Stimulated activated CD8-positive, alpha-beta memory T cell treated with anti-CD3 and anti-CD28 coated beads, Interleukin-15, amount 100 ng/mL, for 4 hours (primary cell): ENCODE measurements at places on chromosomes 6 and 20.

- no peak for DNase-seq
These were observed 673 bp downstream of the MARCKS start for GRCh38 chr6:113857556-113858479.

DNA sequence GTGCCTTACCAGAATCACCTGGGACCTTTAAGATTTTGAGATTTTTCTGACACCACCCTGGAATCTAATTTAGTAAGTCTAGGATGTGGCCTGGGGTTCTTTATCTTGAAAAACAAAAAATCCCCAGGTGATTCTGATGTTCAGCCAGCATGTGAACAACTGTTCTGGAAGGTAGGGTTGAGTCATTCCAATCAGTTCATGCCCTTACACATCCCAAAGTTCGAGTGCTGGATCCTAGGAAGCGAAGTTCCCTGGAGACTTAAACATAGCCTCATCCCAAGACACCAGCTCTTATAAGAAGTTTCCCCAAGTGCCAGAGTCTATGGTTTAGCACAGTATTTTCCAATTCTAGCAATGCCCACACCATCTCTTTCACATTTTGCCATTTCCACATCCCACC, 6.3 kb upstream of the TSHZ2 start:
- DNase-seq, result no peak

- DNase-seq, result peak; percentile 14
These were observed 45.6 kb downstream of the DUSP22 start for GRCh38 chr6:337805-338368.

DNA sequence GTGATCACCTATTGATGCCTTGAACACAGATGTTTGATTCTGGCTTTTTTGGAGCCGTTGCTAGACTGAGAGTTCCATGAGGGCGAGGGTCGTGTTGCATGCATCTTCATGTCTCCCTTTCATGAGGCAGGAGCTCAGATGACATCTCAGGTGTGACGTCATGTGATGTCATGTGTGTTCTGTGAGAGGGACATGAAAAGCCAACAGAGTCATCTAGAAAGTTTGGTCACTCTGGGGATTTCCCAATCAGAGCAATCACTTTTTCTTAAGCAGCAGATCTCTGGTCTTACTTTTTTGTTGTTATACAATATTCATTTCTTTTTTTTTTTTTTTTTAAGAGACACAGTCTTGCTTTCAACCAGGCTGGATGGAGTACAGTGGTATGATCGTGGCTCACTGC, 411.8 kb downstream of the PREX1 start:
- DNase-seq, result no peak

DNA sequence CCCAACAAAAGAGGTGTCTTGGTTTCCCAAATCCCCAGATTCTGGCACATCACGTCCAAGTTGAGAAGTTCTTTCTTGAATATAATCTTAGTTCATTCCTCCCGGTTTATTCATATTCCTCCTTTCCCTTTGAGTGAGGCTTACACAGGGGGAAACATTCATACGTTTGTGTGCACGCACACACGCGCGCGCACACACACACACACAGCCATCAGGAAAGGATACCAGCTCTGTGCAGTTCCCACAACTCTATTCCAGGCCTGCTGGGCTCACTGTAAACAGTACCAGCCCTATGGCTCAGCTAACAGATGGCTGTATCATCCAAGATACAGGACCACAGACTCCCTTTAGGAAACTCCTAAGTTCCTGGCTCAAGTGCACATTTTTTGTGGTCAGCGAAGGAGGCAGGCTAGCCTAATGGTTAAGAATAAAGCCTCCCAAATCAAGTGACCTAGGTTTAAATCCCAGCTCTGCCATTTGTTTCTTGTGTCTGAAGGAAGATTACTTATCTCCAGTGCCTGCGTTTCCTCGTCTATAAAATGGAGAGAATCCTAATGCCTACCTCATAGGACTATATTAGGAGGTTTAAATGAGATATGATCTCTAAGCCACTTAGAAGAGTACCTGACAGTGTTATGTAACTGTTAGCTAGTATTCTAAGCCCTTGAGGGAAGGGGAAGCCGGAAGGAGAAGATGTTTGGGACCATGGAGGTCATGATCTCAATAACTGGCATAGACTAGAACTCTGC, 3.7 kb upstream of the TAF8 start:
- no peak for DNase-seq

DNA sequence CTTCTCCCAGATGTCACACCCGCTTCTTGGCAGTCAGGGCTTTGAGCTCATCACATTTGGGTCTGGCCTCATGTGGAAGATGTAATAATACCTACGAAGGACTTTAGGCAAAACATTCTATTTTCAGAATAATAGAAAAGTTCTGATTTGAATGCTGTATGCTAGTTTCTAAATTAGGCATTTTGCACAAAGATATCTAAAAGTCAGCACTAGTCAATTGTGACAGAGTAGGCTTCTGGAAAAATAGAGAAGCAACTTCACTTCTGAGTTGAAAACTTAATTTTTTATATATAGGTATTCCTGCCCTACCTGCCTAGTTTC, 38.3 kb upstream of the CD2AP start:
- no peak for DNase-seq

DNA sequence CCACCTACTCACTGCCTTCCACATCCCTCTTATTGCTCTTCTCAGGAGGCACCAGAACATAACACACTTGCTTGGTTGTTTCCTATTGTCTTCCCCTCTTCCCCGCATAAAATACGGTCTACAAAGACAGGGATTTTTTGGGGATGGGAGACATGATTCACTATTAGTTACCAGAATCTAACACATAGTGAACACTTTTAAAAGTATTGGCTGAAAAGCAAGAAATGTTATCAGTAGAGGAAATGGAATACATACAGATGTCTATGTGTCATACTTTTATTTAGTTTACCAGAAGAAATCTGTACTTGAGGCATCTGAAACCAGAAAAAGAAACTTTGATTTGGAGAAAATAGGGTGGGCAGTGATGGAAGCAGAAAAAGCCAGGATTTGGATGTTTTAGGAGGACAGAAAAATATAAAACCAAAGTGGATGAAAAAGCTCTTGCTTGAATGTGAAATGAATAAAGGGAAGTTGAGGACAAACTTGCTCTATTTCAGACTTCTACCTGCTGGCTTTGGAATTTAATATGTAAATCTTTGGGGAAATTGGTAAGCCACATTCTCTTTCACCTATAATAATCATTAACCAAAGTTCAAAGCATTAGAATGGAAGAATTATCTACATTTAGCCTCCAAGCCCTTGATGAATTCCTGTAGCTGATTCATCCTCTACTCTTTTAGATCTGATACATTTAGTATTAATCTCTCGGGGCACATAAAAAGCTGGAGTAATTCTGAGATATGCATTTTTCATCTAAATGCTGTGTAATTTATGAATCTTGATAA, 82.6 kb downstream of the DOK5 start:
- DNase-seq, result no peak

DNA sequence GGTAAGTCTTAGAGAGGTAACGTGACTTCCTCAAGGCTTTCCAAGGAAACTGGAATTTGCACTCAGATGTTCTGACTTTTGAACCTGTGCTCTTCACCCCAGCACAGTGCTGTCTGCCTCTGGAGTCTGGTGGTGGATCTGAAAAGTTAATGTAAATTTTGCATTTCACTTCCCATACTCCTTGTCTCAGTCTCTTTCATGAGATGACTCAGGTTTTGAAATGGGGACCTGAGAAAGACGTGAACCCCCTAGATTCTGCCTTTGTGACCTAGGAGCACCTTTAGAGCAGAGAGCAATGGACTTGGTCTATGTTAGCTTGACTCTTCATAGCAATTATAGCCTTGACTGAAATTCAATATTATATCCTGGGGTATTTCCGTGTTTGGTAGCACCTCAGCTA, 223.0 kb downstream of the QKI start:
- DNase-seq, result no peak

- DNase-seq, result no peak
These were observed 60.2 kb upstream of the STX16 start for GRCh38 chr20:58590679-58591473.

- no peak for DNase-seq
These were observed 126.0 kb upstream of the LRFN2 start for GRCh38 chr6:40713002-40713719.

DNA sequence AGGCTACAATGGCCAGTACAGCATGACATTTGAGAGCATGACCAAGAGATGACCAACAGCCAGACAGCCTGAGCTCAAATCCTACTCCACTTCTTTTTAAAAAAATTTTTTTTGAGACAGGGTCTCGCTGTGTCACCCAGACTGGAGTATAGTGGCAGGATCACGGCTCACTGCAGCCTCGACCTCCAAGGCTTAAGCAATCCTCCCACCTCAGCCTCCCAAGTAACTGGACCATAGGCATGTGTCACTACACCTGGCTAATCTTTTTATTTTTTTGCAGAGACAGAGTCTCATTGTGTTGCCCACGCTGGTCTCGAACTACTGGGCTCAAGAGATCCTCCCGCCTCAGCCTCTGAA, 42.9 kb downstream of the NOL4L start:
- no peak for DNase-seq

GRCh38 chr6:167275001-167275400, 16.1 kb upstream of the UNC93A start:
- no peak for DNase-seq

DNA sequence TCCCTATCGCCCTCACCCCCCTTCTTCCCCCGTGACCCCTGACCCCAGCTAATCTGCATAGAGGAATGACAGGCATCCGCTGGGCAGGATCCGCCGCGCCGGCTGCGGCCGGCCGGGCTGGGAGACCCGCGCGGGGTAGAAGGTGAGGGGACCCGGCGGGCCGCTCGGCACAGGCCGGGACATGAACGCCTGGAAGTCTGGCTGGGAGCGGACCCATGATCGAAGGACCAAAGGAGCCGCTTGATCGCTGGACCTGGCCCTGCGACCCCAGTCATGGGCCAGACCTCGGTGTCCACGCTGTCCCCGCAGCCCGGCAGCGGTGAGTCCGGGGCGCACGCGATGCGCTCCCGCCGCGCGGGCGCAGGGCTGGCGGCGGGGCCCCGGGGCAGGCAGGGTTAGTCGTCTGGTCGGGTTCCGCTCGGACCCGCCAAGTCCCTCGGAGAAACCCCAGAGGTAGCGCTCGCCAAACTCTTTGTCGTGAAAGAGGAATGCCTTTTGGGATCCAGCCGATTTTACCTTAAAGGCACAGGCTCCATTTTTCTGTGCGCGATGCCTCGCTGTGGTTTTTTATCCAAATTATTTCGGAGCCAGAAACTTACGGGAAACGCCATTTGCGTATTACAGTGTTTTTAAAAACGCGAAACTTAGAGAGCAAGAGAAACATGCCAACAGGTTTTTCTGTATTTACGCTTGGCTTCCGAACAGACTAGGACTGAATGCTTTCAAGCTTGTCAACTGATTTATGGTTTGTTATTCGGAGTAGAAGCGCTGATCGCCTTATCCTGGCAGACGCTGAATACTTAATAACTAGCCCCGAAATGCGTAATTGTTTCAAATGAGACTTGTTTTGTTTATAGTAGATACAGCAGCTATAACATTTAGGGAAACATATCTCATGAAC, at the start of gene PHACTR2:
TSS of gene PHACTR2 (plus strand) at position 75 of the 901 bp plus-strand sequence. CDS start at position 274, 199 bp downstream.
- DNase-seq, result peak; percentile 21

- no peak for DNase-seq
These were observed 32.3 kb upstream of the SLC22A23 start for GRCh38 chr6:3489027-3489757.

- no peak for DNase-seq
These were observed 109.4 kb upstream of the NEDD9 start for GRCh38 chr6:11341867-11342266.

DNA sequence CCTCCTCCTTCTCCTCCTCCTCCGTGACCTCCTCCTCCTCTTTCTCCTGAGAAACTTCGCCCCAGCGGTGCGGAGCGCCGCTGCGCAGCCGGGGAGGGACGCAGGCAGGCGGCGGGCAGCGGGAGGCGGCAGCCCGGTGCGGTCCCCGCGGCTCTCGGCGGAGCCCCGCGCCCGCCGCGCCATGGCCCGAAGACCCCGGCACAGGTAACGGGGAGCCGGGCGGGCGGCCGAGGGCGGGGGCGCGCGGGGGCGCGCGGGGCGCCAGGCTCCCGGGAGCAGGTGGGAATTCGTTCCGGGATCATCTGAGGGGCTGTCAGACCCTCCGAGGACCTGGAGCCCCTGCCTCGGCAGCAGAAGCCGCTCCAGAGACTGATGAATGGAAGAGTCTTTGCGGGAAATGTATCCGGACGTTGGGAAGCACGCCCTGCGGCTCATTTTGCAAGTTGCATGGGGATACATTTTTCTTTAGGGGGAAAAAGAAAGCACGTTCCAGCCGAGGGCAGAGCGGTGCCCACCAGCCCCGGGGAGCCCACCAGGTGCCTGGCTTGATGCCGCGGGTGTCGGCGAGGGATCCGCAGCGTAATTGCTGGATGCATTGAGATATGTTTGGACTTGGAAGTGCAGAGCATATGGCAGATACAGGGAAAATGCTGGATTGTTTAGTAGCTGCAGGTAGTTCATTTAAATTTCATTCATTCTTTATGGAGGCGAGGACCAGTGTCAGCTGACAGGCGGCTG, 394 bp downstream of the MYB start:
- DNase-seq, result no peak

GRCh38 chr6:107556082-107556481, 66.2 kb downstream of the SOBP start:
- no peak for DNase-seq

DNA sequence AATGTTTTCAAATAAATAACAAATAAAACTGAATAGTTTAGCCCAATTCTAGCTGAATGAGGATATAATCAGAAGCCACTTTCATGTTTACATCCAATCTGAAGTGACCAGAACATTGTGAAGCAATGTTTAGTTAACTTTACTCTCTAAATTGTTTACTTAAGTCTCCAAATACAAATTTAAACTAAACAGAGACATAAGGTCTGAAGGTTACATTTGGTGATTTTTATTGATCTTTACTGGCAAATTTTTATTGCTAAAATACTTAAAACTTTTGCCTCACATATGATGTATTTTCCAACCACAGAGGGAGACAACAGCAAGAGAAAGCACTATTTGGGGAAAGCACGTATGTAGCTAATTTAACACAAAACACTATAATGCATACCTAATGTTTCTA, 106.8 kb upstream of the THEMIS start:
- no peak for DNase-seq

DNA sequence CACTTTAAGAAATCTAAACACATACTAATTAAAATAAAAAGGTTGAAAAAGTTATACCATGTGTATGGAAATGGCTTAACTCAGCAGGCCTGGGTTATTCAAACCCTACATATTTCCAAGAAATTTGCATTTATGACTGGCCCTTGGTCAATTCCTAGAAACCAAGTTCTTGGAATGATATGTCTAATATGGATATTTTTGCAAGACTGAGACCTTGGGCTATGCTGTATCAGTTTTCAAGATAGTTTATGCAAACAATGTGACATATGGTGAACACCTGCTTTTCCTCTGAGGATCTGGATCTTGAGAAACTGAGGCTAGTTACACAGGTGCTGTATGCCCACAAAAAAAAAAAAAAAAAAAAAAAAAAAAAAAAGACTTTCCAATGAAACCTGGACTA, 536.9 kb upstream of the HS3ST5 start:
- DNase-seq, result no peak

DNA sequence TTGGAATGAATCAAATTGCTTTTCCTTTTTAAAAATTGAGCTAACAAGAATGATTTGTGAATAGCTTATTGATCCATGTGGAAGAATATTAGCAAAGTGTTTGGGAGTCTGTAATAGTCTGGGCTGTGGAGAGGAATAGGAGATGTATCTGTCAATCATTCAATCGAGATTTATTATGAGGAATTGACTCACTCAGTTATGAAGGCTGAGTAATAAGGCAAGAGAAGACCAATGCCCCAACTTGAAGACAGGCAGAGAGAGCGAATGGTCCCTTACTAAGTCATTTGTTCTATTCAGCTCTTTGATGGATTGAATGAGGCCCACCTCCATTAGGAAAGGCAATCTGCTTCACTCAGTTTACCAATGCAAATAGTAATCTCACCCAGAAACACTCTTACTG, 403.0 kb downstream of the CD83 start:
- no peak for DNase-seq
